ENCODE measurements at places on chromosomes 5 and 9. TPM values are rescaled to one million over a fixed set of nuclear protein-coding genes. Genes with fewer than 3 reads are reported as not detected.

The ZFAND5 gene
- total RNA-seq = 124 TPM

The ARHGEF28 gene
- total RNA-seq = 0.41 TPM

The SHISAL2B gene
- 15.4 TPM for total RNA-seq

The CSNK1A1 gene
- 262 TPM for total RNA-seq

The IL13 gene
- total RNA-seq = not detected

The PIP5KL1 gene
- total RNA-seq = 3.4 TPM

The RGMB gene
- total RNA-seq = 31.8 TPM

The WNT8A gene
- total RNA-seq = 13.2 TPM

The PGGT1B gene
- total RNA-seq = 7.6 TPM

The PCDHAC2 gene
- total RNA-seq = 24.2 TPM

The FBP2 gene
- not detected for total RNA-seq

The EQTN gene
- 2.1 TPM for total RNA-seq

The F2RL1 gene
- total RNA-seq = 40.7 TPM

The CKMT2 gene
- total RNA-seq = 1.2 TPM

The FREM1 gene
- 0.85 TPM for total RNA-seq

DNA sequence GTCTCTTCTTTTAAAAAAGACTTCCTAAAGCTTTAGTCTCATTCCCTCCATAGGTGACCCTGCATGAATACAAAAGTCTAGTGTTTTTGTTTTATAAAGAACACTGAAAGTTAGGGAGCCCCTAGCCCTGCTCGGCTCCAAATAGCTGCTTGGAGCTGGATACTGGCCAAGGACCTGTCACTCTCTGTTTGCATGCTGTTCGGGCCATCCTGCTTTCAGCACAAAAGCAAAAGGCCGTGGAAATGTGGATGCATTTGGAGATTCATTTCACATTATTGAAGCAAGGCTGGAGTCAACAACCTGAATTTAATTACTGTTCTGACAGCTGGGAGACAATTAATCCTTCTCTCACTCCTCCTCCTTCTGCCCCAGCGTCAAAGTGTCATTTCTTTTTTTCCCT, 151.7 kb upstream of the NMUR2 start:
- no peak for DNase-seq

GRCh38 chr9:92988215-92988768, 41.0 kb downstream of the FGD3 start:
- no peak for DNase-seq

DNA sequence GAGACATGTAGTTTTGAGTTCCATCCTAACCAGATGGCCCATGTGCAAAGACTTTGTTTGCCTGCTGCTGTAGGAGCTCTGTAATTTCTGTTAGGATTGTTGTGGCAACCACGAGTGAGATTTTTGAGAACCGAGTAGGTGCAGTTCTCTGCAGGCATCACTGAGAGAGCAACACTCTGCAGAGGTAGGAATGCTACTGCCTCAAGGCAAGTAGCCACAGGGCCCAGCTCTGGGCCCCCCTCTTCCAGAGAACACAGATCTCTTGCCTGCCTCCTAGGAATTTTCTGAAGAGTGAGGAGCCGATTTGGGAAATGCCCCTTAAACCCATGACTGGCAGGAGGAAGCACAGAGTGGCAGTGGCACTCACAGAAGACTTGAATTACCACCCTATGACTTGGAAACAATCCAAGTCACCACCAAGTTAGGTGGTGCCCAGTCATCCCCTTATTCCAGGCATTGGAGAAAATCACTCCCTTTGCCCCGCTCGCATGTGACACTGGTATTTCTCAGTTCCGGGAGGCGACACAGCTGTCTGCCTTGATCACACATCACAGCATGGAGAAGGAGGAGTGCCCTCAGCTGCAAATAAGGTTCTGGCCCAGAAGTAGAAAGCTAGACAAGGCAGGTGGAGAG, 52.5 kb upstream of the SLC2A8 start:
- no peak for DNase-seq

DNA sequence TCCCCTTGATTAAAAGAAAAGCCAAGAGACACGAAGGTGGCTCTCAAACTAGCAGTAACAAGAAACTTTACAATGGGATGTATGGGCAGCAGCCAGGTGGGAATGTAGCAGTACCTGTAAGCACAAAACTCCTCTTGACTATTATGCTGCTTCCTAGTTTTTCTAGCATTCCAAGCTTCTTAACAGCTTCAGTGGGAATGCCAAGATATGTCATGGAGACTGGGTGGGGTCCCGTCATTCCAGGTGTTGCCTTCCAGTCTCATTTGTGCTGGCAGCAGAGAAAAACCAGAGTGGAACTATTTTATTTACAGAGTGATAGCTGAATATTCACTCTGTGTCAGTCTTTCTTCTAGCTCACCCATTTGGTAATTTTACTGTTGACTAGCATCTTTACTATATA, 236.6 kb downstream of the ARL15 start:
- DNase-seq = peak; percentile 13

- peak; percentile 62 for DNase-seq
Measured at GRCh38 chr5:139246394-139246793, 47.1 kb upstream of the MATR3 start.

DNA sequence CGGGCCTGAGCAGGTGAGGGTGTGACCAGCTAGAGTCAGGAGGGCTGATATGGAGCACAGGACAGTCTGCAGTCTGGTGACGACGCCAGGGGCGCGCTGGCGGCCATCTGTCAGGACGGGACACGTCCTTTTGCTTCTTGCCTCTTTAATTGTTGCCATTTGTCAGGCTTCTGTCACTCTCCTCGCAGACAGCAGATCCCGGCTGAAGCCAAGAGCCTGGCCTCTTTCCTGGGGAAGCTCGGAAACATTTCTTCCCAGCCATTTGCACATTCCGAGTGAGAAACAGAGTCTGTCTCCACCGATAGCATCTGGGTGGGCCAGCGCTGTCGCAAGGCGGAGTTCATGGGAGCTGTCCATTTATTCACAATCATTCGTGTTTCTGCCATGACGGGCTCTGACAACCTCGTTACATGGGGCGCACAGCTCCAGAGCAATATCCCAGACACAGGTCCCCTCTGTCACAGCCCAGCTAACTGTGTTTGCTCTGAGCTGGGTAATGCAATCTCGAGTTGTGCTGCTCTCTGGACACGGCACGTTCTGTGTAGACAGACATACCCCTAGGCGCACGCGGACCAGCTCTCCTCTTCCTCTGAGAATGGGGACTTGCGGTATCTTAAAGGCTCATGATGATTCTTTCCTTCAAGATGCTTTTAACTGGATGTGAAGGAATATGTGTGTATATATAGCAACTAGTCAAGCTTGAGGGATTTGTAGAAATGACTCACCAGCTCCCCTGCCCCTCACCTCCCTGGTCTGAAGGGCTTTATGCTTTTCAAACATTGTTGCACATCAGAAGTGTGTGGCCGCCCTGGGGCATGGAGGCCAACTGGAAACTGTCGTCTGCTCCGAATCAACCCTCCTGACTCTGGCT, 105.3 kb upstream of the FCN2 start:
- DNase-seq = no peak

GRCh38 chr9:138067613-138068367, 190.2 kb downstream of the CACNA1B start:
- peak; percentile 22 for DNase-seq

DNA sequence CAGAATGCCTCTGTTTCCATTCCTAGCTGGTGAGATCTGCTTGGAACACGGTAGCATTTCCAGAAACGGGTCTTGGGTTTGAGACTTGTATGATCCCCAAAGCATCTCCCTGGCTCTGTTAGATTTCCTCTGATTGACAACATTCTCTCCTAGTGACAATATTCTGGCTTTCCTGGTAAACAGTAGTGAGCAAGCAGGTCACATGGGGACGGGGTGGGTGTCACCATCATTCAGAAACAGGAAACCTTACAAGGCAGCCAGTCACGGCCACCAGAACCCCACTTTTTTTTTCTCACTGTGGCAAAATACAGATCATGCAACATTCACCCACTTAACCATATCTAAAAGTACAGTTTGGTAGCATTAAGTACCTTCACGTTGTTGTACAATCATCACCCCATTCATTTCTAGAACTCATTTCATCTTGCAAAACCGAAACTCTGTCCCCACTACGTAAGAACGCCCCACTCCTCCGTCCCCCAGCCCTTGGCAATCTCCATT, 90.1 kb upstream of the LMX1B start:
- no peak for DNase-seq

DNA sequence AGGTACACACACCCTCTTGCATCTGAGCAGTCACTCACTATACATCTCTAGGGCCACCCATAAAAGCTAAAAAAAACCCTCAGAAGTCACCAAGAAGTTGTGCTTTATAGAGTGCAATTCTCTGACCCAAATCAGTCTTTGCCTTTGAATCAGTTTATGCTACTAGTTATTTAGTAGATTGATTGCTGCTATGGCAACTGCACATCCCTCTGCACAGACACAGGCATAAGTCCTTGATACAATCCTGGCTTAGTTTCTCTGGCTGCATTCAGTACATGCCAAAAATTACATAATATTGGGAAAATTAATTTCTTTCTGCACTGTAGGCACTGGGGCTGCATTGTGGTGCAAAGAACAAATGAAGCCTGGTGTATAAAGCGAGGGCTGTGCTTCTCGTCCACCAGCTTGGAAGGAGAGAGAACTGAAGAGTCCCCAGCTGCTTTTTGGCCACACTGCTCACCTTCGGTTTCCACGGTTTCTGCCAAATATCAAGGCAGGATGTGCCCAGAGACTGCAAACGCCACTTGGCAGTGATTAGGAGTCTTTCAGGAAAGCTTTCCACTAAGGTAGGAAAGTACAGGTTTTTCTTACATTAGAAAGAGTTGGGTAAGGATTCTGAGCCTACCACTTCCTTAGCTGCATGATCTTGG, 258.4 kb downstream of the ELAVL2 start:
- no peak for DNase-seq

GRCh38 chr5:72677447-72677846, 139.0 kb upstream of the TNPO1 start:
- no peak for DNase-seq

GRCh38 chr5:132103332-132103951, 29.9 kb downstream of the CSF2 start:
- no peak for DNase-seq

DNA sequence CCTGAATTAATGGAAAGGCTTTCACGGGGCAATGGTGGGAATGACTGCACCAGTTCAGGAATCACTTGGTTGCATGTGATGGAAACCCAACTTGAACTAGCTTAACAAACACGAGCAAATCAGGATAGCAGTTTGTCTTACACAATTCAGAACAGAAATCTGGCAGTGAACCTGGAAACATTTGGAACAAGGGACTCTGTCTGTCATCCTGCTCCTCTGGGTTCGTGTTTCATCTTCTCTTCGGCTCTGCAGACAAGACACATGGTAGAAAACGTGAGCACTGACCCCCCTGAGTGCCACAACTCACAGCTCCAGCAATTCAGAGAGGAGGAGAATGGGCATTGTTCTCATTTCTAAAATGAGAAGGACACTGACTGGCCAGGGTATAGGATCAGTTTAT, 218.1 kb upstream of the NREP start:
- no peak for DNase-seq

- DNase-seq = peak; percentile 79
Measured at GRCh38 chr9:134554373-134555093, 87.1 kb upstream of the COL5A1 start.

- no peak for DNase-seq
Measured at GRCh38 chr9:79672236-79672635, 100.5 kb downstream of the TLE4 start.

DNA sequence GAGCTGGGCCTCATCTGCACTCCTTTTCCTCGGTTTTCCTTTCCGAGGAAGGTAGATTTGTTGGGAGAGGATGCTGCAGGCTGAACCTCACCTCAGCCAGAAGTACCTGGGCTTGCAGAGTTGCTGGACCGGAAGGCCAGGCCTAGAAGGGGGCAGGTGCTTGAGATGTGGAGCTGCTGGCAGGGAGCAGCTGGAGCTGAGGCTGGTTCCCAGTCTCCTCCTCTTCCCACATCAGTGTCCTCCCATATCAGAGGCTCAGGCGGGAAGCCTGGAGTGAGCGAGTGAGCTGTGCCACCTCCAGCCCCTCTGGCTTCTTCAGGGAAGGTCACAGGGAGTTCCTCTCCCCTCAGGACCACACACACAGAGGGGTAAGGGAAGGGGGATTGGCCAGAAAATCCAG, 259.4 kb downstream of the GADD45G start:
- DNase-seq = no peak

DNA sequence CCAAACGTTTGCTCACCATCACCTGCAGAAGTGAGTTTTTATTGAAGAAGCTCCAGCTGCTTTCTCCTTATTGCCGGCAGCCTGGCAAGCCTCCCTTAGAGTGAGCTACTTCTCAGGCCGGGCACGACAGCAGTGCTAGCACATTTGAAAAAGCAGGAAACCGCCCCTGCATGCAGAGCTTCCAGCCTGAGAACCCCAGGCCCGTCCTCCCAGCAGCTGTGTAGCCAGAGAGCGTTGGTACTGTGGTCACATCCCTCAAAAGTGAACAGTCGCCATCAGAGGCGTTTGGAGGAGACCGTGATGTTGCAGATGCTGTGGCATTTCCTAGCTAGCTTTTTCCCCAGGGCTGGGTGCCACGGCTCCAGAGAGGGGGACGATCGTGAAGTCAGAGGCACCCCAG, 23.5 kb downstream of the SLC25A25 start:
- DNase-seq = no peak

GRCh38 chr9:34651876-34652601, at the start of gene IL11RA:
IL11RA (plus strand) TSS chr9:34652185; CDS start chr9:34655218, 3,033 bp downstream.
- DNase-seq = peak; percentile 100

DNA sequence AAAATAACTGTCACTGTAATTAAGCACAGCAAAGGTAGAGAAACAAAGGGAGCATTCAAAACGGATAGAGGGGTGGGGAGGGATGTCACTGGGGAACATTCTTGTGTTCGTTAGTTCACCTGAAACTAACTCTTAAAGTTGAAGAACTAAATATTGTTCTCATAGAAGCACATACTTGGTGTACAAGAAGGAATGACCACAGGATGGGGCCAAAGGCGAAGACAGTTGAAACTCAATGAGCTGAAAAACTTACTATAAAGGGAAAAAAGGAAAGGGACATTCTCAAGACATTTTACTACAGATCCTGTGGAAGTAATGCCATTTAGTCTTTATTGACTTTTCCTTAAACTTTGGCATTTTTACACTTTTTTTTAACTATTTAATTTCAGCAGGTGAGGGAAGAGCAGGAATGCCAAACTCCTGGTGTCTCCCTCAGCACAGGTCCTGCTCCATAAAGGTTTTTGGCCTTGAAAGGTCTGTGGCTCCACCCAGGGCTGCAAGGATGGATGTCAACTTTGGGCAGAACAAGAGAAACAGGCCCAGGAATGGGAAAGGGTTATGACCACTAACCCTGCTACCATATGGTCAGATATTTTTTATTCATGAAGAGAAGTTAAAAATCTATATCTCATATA, 197.6 kb upstream of the RASA1 start:
- no peak for DNase-seq

DNA sequence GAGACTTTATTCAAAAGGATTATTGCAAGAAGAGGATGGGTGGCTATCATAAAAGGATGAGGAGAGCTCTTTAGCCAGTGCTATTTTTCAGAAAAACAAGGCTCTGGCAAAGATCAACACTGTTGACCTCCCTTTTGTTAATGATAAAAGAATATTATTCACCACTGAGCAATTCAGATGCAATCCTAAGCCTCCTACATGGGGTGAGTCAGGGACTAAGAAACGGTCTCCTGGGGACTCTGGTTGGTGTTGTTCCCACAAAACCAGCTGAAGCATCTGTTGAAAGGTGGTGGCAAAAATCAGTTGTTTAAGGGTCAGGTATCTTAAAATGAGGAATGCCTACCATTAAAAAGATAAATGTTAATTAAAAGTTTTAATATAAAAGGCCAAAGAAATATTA, 7.7 kb upstream of the GCNT1 start:
- no peak for DNase-seq
